GM23338 (cell line): ENCODE measurements at places on chromosomes 5 and 9.
A peak's percentile ranks its signal among the peaks of the same experiment; 100 is the strongest.

GRCh38 chr9:91042541-91042940 is 240.9 kb downstream of the SYK start:
- no peak for DNase-seq

DNA sequence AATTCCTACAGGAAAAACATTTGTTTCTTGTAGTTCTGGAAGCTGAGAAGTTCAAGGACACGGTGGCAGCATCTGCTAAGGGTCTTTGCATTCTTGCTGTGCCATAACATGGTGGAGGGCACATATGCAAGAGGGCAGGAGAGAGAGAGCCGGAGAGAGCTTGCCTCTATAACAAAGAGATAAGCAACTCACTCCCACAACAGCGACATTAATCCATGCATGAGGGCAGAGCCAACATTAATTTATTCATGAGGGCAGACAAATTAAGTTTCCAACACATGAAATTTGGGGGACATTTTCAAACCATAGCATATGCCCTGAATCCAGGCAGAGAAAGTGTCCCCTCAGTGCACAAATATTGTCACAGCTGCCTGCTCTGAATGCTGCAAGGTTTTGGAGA is 4.4 kb upstream of the GTF3C5 start:
- DNase-seq, result no peak

GRCh38 chr5:9188956-9189355 is 356.9 kb downstream of the SEMA5A start:
- no peak for DNase-seq

DNA sequence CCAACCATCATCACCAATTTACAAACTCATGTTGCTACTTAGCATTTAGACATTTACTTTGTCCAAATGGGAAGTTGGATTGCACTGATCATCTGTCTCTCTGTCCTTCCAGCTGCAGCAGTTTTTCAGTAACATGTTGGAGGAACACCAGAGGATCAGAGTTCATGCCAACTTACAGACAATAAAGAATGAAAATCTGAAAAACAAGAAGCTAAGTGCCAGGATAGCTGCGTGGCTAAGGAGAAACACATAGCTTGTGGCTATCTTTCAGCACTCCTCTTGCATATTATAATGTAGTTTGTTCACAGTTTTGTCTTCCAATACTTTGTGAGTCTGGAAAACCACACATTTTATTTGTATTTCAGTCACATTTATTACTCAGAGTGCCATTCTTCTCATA is 6.4 kb upstream of the ARL14EPL start:
- no peak for DNase-seq

DNA sequence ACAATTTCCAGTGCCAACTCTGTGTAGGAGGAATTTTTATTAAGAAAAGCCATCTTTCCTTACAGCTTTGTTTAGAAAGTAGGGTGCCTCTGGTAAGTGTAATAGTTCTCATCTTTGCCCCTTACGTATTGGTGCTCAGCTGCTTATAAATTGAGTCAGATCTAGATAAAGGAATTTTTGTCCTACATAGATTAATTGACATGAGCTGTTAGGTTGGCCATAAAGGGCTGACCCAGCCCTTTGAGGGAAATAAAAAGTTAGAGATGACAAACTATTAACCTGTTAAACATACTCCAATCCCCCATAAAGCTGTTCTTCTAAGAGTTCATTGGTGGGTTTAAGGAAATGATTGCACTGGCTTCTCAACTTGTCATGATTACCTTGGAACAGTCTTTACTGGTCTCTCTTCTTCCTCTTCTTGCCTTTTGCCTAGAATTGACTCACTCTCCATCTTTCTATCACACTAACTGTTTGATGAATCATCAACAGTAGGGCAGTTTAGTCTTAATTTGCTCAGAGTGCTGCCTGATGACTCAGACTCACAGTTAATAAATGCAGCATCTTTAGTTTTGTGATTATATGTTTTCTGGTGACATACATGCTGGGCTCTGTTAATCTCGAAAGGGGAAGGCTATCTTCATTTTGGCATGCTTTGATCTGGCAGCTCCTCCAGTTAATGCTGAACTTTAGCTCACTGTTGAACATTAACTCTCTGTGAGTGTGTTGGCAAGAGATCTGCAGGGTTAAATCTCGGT is 51.7 kb downstream of the ARHGAP26 start:
- no peak for DNase-seq

- no peak for DNase-seq
Measured at GRCh38 chr5:174329738-174330137, 284.2 kb downstream of the NSG2 start.

- DNase-seq, result no peak
Measured at GRCh38 chr9:89480825-89481537, 16.9 kb downstream of the SEMA4D start.

- no peak for DNase-seq
Measured at GRCh38 chr9:121840838-121841760, 189.7 kb downstream of the DAB2IP start.

GRCh38 chr9:29976981-29977380 is 2403.7 kb upstream of the C9orf72 start:
- peak; percentile 6 for DNase-seq

DNA sequence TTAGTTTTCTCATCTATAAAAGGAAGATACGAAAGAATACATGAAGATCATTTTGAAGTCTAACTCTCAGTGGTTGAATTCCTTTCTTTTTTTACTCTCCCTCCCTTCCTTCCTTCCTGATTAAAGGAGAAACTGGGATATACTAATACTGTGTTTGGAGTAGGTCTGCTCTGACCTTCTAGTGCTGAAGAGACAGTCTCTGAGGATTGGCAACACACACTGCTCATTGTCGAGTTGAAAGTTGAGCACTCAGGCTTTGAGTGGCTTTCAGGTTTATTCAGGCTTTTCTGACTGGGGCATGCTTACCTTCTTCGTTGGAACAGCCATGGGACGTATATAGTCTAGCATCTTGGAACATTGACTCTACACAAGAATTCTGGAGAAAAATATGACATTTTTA is 86.9 kb upstream of the RPS23 start:
- no peak for DNase-seq

DNA sequence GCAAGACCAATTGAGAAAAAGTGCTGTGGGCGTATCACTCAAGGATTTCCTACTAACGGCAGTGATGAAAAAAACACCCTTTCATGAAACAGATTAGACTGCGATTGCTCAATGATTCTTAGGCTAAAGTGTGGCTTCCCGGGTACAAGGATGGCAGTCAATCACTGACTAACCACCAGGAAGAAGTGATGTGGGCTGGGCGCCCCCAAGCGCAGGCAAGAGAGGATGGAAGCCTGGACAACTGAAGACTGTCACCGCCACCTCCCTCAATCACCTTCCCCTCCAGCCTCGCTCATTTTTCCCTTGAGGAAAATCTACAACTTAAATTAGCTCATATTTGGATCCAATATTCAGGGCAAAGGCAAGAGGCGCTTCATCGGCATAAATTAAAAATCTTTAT is 707.2 kb downstream of the MTRR start:
- peak; percentile 20 for DNase-seq

DNA sequence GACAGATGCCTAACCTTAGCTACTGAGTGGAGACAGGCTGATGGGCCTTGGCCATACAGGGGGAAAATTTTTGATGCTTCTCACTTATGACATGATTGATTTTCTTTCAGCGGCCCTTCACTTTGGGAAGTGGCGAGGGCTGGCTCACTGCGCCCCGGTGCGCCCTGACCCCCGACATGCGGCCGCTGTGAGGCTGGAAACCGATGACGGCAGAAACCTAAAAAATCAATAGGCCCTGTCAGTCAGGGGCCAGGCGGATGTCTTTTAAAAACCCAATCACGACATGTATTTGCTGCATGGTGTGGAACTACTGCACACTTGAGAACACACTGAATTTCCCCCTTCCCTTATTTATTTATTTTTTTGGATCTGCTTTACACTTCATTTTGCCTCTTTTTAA is 121.7 kb downstream of the EBF1 start:
- no peak for DNase-seq

DNA sequence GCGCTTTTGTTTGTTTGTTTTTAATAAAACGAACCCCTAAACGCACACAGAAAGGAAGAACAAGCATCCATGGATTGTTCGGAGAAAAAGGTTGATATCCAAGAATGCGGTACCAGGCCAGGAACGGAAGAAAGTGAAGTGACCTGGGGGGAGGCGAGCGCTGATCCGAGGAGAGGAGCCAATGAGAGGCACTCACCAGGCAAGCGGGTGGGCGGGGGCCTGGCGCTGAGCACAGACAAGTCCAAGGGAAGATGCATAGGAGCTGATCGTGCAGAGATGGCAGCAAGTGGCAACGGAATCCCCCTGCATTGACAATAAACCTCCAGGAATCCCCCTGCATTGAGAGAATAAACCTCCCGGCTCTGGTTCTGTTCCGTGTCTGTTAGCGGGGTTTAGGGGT is 8.4 kb downstream of the OBP2B start:
- no peak for DNase-seq

DNA sequence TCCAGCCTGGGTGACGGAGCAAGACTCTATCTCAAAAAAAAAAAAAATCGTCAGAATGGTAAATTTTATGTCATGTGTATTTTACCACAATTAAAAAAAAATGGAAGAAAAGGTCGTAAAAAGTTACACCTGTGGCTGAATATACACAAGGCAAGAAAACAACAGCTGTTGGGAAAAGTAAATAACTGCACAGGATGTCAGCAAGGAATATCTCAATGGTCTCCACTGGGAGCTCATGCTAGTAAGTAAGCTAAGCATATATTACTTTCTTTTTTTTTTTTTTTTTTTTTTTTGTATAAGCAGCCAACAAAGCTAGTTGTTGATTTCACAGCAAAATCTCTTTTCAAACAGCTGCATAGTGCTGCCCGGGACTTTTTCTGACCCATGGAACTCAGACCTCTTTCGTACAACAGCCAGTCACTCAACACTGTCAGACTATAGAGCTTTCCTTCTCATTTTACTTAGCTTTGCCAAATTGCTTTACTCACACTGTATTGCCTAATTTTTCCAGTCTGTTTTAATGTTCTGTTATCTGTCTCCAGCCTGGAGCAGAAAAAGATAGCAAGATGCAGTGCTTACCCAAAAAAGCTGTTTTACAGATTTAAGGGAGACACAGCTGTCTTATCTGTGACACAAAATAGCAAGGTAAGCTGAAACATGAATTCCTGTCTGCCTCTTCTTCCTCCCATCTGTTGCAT is 175.9 kb downstream of the ENC1 start:
- DNase-seq, result no peak

GRCh38 chr5:98066910-98067309 is 706.6 kb upstream of the RGMB start:
- no peak for DNase-seq

DNA sequence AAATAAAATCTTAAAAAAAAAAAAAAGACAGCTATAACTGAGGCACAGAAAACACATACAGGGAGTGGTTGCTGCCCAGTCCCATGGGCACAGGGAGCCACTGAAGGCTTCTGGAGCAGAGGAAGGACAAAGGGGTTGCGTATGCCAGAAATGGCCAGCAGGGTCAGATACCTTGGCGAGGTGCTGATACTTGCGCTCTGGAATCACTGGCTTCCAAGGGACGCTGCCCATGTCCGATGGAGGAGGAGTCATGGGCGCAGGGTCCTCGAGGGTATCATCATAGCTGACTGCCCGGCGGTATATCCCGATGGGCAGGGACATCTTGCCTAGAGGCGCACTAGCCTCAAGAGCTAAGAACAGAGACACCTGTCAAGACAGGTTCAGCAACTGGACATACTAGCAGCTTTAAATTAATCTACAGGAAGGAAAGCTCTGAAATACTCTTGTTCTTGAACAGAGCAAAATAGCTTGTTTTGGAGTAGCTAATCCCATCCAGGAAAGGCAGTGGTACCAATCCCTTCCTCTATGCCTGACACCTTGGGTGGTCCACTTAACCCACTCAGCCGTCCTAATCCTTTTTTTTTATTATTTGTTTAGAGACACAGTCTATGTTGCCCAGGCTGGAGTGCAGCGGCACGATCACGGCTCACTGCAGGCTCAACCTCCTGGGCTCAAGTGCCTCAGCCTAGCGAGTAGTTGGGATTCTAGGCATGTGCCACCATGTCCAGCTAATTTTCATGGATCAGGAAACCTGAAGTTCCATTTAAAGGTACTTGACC is 6.0 kb downstream of the KIAA1191 start:
- DNase-seq, result peak; percentile 65

GRCh38 chr5:117954331-117954730 is 1034.0 kb downstream of the DTWD2 start:
- DNase-seq, result no peak

DNA sequence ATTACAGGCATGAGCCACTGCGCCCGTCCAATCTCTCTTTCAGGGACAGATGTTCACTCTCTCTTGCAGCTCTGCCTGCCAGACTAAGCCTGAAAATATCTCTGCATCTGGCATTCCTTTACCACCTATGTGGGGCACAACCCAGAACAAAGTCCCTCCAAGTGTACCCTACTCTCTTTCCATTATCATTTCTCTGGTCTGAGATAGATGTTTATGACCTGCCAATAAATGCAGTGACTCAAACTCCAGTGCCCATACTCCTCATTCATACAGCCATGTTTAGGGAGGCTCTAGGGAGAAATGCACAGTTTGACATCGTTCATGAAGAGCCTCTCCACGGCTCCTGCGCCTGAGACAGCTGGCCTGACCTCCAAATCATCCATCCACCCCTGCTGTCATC is at the start of gene BTNL3:
Gene BTNL3, plus strand, starts transcription at position 255 of the 400 bp plus-strand sequence. CDS start 183 bp downstream, outside the sequence.
- DNase-seq, result no peak

- no peak for DNase-seq
Measured at GRCh38 chr9:88399966-88400365, 11.7 kb downstream of the SPIN1 start.

GRCh38 chr9:128724744-128725211 is 851 bp upstream of the ZDHHC12 start:
- peak; percentile 97 for DNase-seq

- no peak for DNase-seq
Measured at GRCh38 chr9:125659954-125660353, 47.1 kb downstream of the MAPKAP1 start.

GRCh38 chr5:122311497-122311960 is 508 bp upstream of the SNCAIP start:
- peak; percentile 73 for DNase-seq

DNA sequence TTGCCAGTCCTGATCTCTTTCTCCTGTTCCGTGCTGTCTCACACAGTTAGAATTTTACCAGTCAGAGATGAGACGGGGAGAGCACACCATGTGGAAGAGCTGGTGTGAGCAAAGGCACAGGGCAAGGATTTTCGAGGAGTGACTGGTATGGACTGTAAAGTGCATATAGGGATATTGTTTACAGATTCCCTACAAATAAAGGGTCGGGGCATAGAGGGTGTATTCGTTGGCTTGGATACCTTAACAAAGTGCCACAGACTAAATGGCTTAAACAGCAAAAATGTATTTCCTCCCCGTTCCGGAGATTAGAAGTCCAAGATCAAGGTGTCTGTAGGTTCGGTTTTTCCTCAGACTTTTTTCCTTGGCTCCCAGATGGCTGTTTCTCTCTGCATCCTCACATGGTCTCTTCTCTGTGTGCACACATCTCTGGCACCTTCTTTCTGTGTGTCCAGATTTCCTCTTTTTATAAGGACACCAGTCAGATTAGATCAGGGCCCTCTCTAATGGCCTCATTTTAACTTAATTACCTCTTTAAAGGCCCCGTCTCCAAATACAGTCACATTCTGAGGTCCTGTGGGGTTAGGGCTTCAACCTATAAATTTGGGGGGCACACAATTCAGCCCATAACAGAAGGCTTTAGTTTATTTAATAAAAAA is 23.4 kb downstream of the CYFIP2 start:
- DNase-seq, result no peak
